ENCODE measurements at places on chromosomes 3 and 15. TPM values are rescaled to one million over a fixed set of nuclear protein-coding genes. Genes with fewer than 3 reads are reported as not detected.

- no peak for DNase-seq
Observed at GRCh38 chr3:4241595-4242170, 61.5 kb upstream of the SETMAR start.

- no peak for DNase-seq
Observed at GRCh38 chr3:176867681-176868663, 329.3 kb downstream of the TBL1XR1 start.

- DNase-seq, result no peak
Observed at GRCh38 chr3:104886220-104886995, 480.3 kb upstream of the ALCAM start.

- DNase-seq, result no peak
Observed at GRCh38 chr3:122349171-122349570, 24.1 kb downstream of the CSTA start.

DNA sequence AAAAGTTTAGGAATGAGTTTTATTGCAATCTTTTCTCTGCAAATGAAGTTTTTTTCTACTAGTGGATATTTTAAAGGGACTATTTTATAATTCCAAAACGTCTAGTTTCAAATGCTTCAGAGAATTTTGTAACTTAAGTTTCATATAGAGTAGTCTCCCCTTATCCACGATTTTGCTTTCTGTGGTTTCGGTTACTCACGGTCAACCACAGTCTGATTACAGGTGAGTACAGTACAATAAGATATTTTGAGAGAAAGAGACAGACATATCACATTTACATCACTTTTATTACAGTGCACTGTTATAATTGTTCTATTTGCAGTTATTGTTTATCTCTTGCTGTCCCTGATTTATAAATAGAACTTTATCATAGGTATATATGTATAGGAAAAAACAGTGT lies 7.4 kb upstream of the EOGT start:
- no peak for DNase-seq

- no peak for DNase-seq
Observed at GRCh38 chr3:62238003-62238402, 135.3 kb downstream of the FEZF2 start.

GRCh38 chr15:60735559-60736047 lies 256.7 kb upstream of the ICE2 start:
- no peak for DNase-seq

GRCh38 chr3:157452097-157452496 lies 15.4 kb downstream of the PTX3 start:
- DNase-seq, result no peak

GRCh38 chr3:70979983-70980645 lies 603.4 kb downstream of the FOXP1 start:
- no peak for DNase-seq

DNA sequence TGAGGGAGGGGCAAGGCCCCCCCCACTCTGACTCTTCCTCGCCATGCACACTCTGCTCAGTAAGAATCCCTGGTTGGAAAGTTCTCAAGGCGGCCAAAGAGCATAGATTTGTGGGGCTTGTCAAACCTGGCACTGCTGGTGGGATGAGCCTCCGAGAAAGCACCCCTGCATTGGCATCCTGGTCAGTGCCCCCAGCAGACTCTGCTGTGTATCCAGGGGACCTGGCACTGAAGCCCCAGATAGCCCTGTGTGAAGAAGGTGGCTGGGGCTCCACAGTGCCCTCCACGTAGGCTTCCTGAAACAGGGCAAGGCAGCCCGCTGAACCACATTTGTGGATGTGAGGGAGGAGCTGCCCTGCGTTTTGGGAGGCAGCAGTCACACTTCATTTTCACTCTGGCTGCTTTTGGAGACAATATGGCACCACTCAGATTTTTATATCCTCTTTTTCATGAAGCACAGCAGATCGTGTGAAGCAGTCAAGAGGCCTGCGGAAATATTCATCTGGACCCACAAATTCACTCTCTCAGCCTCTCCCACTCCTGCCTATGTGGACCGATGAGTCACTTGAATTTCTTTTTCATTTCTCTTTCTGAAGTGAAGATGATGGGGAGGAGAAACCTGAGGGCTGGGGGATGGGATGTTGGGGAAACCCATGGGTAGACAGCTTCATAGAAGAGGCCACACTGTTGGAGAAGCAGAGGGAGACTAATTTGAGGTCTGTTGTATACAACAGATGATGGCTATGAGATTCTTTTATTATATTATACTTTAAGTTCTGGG lies 88.7 kb upstream of the BCL6 start:
- DNase-seq, result no peak

DNA sequence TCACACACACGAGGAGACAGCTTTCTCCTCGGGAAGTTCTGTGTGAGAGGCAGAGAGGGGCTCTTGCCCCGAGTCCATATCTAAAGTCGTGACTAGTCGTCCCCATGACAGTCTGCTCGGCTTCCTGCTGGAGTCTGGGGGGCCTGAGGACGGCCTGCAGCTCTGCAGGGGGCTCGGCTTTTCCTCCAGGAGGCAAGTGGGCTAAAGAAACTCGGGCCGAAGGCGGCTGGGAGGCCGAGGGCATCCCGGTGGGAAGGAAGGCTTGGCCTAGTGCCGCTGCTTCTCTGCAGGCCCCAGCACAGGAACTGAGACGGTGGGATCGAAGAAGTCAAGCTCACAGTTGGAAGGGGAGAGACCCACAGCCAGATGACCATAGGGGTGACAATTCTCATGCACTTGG lies 25.4 kb upstream of the PIGZ start:
- no peak for DNase-seq

GRCh38 chr3:64343689-64344430 lies 118.6 kb upstream of the PRICKLE2 start:
- no peak for DNase-seq

DNA sequence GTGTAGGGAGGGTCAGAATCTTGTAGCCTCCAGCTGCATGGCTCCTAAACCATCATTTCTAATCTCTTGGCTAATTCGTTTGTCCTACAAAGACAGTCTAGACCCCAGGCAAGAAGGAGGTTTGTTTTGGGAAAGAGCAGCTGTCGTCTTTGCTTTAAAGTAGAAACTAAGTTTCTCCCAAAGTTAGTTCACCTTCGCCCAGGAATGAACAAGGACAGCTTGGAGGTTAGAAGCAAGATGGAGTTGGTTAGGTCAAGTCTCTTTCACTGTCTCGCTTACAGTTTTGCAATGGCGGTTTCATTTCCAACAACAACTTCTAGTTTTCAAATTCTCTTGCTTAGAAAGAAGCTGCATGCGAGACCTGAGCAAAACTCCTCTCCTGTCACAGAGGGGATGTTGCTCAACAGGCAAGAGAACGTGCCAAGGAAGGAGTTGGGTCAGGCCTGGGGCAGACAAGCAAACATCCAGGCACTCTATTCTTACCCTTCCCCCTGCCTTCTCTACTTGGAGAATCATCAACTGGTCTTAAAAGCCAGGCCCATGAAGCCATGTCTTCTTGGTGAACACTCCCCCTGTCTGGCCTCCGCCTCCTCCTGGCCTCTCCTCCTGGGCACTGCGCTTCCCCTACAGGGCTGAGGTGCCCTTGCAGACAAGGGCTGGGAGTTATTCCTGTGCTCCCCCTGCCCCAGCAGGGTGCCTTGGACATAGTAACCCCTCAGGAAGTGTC lies 57.6 kb downstream of the TMEM44 start:
- DNase-seq, result no peak

- DNase-seq, result no peak
Observed at GRCh38 chr3:158936530-158937113, 134.8 kb downstream of the MFSD1 start.

GRCh38 chr3:126934031-126934531 lies 48.8 kb upstream of the PLXNA1 start:
- DNase-seq, result no peak

DNA sequence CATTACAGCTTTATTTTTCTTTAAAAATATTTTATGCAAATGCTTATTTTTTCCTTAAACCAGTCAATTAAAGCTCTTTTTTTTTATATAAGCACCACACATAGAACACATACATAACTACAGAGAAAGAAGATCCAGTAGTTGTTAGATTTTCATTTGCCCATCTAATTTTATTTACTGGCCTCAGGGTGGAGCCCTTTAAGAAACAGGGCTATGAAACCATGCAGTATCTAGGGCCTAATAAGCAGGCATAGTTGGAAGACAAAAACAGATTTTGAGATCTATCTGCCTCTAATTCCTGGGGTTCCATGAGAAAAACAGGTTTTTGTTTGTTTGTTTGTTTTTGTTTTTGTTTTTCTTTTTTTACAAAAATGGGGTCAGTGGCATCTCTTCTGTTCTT lies 120.6 kb downstream of the BCHE start:
- no peak for DNase-seq

DNA sequence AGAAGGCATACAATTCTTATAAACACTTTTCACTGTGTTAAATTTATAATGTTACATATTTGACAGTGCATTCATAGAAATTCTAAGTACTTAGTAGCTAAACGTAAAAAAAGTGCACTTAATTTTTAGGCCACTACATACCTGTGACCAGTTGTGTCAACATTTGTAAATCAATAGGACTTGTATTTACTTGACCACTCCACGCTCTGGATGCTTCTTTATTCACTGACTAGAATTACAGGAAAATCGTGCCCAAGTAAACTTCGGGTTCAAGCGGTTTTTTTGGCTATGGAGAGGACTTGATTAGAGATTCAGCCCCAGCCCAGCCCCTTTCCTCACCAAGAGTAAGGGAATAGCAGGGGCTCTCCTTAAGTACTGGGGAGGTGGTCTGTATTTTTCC lies 21.8 kb downstream of the WDR53 start:
- DNase-seq, result no peak

DNA sequence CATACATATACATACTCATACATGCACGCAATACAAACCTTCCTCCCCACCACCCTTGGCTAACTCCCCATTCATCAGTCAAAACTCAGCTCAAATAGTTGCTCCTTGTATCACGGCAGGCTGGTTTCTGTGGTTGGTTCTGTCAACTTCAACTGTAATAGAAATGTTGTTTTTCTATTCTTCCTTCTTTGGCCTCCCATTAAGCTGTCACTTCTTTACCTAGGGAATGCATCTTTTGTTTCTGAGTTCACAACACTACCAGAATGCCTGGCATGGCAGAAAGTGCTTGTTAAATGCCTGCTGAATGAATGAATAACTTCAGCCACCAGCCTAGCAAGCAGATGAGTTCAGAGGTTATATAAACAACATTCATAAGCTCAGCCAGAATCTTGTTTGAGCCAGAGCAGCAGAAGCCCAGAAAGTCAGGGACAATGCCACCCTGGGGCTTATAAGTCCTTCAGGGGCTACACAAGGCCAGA lies 63.1 kb downstream of the B3GALNT1 start:
- DNase-seq, result no peak

DNA sequence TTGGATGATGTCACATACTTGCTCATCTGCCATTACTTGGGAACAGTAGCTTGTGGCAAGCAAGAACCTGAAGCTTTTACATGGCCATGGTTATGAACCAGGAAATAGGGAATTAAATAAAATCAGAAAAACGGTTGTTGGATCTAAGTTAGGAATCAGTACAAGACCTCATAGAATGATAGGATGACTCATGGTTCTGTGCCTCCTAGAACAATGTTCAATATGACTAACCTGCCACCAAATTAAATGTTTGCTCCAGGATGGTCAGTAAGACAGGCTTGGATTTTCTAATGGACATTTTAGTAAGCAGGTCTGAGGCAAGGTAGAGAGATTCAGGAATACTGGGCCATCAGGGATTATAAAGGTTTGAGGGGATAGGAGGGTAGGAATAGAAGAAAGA lies 218.9 kb downstream of the PLOD2 start:
- no peak for DNase-seq

- DNase-seq, result no peak
Observed at GRCh38 chr15:48774484-48774883, 36.4 kb downstream of the CEP152 start.

GRCh38 chr3:140530603-140531002 lies 147.3 kb upstream of the TRIM42 start:
- no peak for DNase-seq

- DNase-seq, result no peak
Observed at GRCh38 chr3:9231937-9232336, 17.5 kb downstream of the SRGAP3 start.

DNA sequence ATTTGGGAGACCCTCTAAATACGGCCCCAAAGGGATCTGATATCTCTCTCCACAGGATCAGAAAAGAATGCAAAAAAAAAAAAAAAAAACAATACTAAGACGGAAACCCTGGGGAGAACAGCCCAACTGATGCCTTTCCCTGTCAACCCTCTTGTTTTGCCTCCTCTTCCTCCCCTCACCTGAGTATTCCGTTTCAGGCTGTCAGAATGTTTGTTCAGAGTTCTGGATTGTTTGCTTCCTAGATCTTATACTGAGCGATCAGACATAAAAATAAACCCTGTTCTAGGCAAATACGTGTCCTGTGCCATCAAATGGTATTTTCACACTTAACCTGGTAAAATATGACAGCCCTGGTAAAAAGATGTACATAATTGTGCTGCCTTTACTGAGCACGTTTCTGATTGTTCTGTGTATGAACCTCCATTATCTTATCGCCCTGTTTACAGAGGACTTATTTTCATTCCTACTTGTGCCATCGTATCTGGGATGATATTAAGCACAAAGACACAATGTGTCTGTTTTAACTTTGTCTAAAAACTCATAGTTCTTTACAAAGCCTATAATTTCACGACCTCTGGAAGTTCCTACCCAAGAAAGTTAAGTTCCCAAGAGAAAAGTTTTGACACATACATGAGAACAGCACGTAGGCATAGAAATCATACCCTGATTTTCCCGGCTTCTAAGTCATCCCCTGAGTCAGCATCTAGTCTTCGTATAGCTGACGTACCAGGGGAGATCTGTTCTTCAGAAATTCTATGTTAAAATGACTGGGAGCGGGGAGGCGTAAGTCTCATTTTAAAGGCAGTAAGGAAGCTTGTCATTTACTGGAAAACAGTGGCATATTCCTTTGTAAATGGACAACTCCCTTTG lies 856 bp downstream of the ZBTB38 start:
- DNase-seq, result no peak

- DNase-seq, result no peak
Observed at GRCh38 chr3:58531956-58532355, 5.0 kb downstream of the ACOX2 start.

- DNase-seq, result no peak
Observed at GRCh38 chr15:92787116-92787515, 113.0 kb upstream of the CHD2 start.

Gene NOX5
- not detected for total RNA-seq

Gene SNTN
- not detected for total RNA-seq

Gene VILL
- 26.6 TPM for total RNA-seq

Gene GOLGA6L4
- 2.3 TPM for total RNA-seq

Gene NR2C2
- total RNA-seq, result 85.2 TPM

Gene ACKR2
- total RNA-seq, result 0.59 TPM

Gene POMGNT2
- total RNA-seq, result 5.6 TPM

Gene VIPR1
- total RNA-seq, result 75.4 TPM

Data from T-cell (primary cell).